ENCODE measurements at places on chromosomes 2 and 18. TPM values are rescaled to one million over a fixed set of nuclear protein-coding genes. Genes with fewer than 3 reads are reported as not detected.

GRCh38 chr18:51151185-51151567, 46.3 kb downstream of the MEX3C start:
- no peak overlapping the region for H3K27ac ChIP-seq
- no peak for DNase-seq
- H3K4me1 ChIP-seq: peaks cover 2% of the 10 kb centered on the region
- no peaks in the 10 kb centered on the region for H3K27me3 ChIP-seq

- DNase-seq: no peak
- H3K4me1 ChIP-seq: no peaks in the 10 kb centered on the region
- H3K4me3 ChIP-seq: no peak overlapping the region
- H3K36me3 ChIP-seq: no peaks in the 10 kb centered on the region
- H3K27me3 ChIP-seq: no peaks in the 10 kb centered on the region
- H3K27ac ChIP-seq: no peak overlapping the region
Measured at GRCh38 chr2:57373530-57373929, 673.1 kb upstream of the VRK2 start.

DNA sequence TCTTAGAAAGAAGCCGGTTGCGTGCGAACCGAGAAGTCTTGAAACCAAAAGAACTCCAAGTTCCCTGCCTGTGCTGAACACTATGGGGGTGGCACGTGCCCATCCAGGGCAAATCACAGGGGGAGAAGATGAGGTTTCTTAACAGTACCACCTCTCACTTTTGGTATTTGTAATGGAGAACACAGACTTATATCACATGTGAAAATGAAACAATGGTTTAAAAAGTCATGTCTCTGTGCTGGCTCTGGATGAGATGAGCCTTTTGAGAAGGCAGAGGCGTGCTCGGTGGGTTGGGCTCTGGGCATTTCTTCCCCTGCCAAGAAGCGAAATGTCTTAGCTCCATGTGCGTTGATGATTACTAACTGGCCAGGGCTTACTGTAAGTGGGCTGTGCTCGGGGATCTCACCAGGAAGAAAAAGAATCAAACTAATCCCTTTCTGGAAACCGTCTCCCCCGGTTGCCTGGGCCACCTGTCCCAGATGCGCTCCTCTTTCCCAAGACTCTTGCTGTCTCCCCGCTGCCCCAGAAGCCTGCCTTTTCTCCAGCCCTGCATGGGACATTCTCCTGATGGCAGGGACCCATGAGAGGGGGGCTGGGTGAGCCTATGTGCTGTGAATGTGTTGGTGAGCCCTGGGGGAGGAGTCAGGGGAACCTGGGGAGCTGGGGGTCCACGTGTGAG, 252.9 kb downstream of the PRKCE start:
- no peaks in the 10 kb centered on the region for H3K36me3 ChIP-seq
- H3K4me3 ChIP-seq: no peak overlapping the region
- DNase-seq: peak; percentile 12
- peaks cover 6% of the 10 kb centered on the region for H3K4me1 ChIP-seq
- H3K27ac ChIP-seq: no peak overlapping the region

GRCh38 chr2:163246135-163246534, 407.6 kb upstream of the KCNH7 start:
- H3K4me1 ChIP-seq: no peaks in the 10 kb centered on the region
- no peak overlapping the region for H3K4me3 ChIP-seq
- no peaks in the 10 kb centered on the region for H3K27me3 ChIP-seq
- no peaks in the 10 kb centered on the region for H3K36me3 ChIP-seq

- no peak for DNase-seq
- H3K4me1 ChIP-seq: peaks cover 18% of the 10 kb centered on the region
- H3K4me3 ChIP-seq: no peak overlapping the region
Measured at GRCh38 chr2:144448389-144449027, 71.4 kb downstream of the ZEB2 start.

GRCh38 chr2:108243566-108243965, 3.8 kb downstream of the SULT1C3 start:
- H3K36me3 ChIP-seq: no peaks in the 10 kb centered on the region
- no peak overlapping the region for H3K27ac ChIP-seq
- no peak overlapping the region for H3K4me3 ChIP-seq
- H3K27me3 ChIP-seq: no peaks in the 10 kb centered on the region
- no peak for DNase-seq
- no peaks in the 10 kb centered on the region for H3K4me1 ChIP-seq

Gene MYL12B
- total RNA-seq: 279 TPM

Gene CTAGE1
- not detected for total RNA-seq

Gene ASB18
- total RNA-seq: not detected

Measured in ovary (tissue), 10 donors.